ENCODE measurements at places on chromosomes 1 and 21.

DNA sequence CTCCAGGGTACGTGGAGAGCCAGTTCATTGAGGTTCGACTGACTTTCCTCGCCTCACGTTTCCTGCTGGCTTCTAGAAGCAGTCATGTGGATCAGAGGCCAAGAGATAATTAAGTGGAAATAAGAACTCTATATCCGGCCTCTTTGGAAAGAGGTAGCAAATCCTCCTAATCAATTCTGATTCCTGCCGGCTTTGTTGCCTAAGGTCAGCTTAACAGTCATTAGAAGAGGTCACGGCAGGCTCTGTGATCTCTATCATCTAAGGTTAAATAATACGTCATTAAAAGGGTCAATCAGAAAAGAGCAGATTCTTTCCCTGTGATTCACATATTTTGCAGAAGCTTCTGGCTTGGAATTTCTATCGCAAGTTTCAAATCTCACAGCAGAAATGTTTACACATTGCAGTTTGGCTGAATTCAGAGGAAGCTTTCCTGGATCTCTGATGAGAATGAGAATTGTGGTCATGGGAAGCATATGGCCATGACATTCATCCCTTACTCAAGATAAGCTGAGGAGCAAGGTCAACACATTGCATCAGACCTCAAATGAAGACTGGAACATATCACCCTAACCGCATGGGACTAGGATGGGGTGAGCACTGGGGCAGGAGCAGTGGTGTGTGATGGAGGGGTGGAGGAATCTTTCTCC, 189.4 kb downstream of the PBX1 start:
- no peak for DNase-seq

DNA sequence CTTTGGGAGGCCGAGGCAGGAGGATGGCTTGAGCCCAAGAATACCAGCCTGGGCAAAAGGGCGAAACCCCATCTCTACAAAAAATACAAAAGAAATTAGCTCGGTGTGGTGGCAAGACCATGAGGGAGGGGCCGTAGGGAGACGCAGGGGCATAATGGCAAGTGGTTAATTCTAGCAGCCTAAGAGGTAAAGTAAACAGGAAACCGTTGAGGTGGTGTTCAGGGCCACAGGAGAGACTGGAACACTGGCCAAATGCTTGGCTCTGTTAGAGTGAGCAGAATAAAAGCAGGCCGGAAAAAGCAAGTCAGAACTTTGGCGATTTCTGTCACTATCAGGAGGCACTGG, 89.2 kb downstream of the RIPK4 start:
- no peak for DNase-seq

- DNase-seq = no peak
These were observed 18.7 kb downstream of the ZSWIM5 start for GRCh38 chr1:45187725-45188124.

- no peak for DNase-seq
These were observed 1.4 kb downstream of the TMEM54 start for GRCh38 chr1:32899586-32900296.

GRCh38 chr1:2575801-2576663, 10.5 kb upstream of the PRXL2B start:
- no peak for DNase-seq

DNA sequence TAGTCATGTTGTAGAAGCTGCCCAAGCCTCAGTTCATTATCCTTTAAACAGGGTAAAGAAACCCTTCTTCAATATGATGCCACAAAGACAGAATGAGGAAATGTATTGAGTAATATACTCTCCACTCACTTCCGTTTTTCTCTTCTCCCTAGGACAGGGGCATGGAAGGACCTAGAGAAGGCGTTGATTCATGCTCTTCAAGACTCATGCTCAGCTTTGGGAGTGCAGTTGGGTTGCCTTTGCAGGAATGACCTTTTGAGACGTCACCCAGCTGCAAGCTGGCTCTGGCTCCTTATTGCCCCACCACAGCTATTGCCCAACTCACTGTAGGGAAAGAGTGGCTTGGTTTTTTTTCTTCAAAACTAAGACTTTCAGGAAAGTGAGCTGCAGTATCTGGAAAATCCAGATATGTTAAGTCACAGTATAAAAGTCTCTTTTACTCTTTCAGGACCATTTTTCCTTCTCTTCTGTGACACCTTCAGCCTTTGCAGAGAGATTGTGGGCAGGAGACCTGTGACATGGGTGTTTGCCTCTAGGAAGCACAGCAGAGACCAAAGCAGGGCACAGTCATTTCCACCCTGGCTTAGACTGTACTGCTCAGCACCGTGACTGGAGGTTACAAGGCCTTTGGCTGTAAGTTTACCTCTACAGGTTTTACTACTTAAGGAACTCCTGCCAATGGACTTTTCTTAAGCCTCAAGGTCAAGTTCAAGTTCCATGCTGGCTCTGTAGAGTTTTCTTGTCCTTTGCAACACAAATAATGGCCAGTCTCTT, 39.5 kb downstream of the XCL2 start:
- DNase-seq = no peak

DNA sequence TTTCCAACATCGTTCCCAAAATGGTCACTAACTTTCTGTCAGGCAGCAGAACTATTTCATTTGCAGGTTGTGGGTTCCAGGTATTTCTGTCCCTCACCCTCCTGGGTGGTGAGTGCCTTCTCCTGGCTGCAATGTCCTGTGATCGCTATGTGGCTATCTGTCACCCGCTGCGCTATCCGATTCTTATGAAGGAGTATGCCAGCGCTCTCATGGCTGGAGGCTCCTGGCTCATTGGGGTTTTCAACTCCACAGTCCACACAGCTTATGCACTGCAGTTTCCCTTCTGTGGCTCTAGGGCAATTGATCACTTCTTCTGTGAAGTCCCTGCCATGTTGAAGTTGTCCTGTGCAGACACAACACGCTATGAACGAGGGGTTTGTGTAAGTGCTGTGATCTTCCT, 9.3 kb downstream of the OR2AJ1 start:
- DNase-seq = no peak

DNA sequence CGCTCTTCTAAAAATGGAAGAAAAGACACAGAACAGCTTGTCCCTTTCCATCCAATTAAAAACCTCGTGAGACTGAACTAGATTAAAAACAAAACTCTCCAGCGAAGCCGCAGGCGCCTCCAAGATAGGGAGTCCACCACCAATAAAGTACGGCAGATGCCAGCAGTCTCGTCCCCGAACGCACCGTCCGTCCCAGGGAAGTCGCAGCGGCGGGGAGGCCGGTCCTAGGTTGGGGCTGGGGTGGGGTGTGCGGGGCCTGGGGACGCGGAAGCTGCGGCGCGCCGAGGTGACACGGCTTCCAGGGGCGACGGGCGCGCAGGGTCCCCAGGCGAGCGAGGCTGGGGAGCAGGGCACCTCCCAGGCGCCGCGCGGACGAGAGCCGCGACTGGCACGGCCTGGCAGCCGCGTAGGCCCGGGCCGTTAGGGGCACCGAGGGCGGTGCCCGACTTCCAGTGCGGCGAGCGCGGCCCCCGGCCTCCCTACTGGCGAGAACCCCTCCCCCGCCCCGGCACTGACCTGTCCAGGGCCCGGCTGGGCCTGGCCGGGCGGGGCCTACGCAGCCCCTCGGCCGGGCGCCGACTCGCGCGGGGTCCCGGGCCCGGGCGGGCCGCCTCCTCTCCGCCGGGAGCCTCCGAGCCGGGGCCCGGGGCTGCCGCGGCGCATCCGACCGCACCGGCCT, 28.3 kb upstream of the A3GALT2 start:
- DNase-seq = peak; percentile 31

DNA sequence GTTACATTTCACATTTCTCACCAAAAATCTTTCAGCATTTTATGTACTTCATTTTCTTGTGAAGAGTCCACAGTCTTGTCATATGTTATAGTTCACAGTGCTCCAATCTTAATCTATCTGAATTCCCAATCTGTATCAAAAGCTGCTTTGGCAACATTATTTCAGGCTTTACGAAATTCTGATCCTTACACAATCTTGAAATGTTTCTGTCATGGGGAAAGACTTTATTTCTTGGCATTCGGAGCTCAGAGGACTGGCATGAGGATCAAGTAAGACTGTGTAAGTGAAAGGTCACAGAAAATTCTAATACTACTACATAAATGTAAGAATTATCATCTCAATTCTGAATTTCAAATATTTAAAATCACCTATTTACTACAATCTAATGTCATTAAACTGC, 2.0 kb downstream of the USP33 start:
- DNase-seq = no peak

DNA sequence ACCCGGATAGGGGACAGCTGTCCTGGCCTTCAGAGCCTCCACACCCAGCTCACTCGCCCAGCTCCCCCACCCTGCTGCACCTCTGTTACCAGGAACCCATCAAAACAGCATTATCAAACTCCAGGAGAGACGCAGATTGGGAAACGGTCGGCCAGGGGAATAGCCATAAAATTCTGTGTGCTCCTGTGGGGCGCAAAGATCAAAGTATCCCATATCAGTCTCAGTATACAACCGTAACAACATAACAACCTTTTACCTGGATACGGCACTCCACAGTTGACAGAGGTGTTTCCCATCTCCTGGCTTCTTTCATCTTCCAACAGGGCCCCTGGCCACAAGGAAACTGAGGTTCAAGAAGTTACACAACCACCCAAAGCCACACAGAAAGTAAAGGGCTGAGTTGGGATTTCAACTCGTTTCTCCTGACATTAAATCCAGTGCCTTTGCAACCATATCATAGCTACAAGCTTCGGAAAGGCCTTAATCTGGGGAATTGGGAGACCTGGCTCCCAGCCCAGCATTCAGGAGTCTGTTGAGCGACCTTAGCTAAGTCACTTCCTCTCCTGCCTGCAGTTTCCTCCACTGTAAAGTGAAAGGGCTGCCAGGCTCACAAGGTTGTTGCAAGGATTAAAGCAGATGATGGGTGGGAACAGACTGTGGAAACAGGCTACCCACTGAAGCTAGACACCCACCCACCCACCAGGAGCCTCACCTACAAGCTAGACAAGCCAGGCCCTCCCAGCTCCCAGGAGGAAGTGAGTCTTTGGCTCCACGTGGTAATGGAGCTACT, 8.1 kb upstream of the EPHB2 start:
- DNase-seq = no peak

- peak; percentile 2 for DNase-seq
These were observed at the start of gene UAP1 for GRCh38 chr1:162561616-162562469. TSS of gene UAP1 (plus strand) at chr1:162561722. CDS start at chr1:162566069, 4,347 bp downstream.

GRCh38 chr21:42695697-42696380, 42.4 kb downstream of the PDE9A start:
- no peak for DNase-seq

- no peak for DNase-seq
These were observed 200.4 kb upstream of the TMPRSS15 start for GRCh38 chr21:18603980-18604379.

GRCh38 chr1:31579374-31579773, 3.1 kb downstream of the TINAGL1 start:
- DNase-seq = no peak

DNA sequence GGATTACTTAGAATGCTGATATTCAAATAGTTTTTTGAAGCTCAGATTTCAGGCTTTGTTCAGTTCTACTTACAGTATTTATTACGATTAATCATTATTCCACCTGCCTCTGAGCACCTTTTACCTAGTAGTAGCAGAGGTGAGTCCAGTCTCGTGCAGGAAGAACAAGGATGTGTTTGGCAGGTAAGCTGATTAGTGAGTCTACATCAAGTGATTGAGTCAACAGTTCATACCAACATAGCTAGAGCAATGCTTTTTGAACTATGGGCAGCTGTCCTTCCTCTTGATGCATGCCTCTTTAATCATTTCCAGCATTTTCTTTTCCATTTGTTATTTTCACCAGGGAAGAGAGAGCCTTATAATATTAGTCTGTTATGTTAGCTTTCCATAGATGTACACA, 838.9 kb downstream of the USP25 start:
- no peak for DNase-seq

DNA sequence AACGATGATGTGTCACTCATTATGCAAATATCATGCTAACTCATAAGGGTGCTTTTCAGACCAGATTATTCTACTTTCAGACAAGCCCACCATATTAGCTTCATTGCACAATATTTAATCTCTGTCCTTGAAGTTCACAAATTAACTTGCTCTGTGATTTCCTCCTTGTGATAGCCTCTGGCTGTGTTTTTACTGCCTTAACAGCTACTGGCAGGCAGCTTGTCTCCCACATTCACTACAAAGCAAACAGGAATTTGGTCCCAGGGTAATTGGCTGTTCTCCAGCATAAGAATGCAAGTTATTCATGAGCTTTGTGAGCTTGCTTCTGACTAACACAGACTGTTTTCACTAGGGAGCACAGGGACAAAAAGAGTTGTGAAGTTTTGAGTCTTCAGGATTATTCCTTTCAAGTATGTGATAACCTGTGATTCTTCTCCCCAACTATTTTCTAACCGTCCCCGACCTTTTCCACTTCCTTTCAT, 87.9 kb upstream of the HMCN1 start:
- no peak for DNase-seq

DNA sequence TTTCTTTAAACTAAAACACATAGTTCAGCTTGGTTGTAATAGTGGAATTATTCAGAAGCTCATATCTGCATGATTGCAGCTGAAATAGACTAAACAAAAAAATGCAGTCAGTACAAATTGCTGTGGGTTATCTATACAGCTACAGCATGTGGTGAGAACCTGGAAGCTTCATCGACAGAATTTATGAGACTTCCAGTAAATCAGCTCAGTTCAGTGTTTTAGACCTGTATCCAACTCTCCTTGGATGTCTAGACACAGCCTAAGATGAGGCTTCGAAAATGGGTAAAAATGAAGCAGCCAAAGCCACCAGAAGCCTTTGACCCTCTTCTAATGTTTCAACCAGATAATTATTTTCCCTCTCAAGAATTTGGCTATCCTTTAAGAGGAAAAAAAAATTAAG, 127.1 kb upstream of the C1orf105 start:
- DNase-seq = no peak

DNA sequence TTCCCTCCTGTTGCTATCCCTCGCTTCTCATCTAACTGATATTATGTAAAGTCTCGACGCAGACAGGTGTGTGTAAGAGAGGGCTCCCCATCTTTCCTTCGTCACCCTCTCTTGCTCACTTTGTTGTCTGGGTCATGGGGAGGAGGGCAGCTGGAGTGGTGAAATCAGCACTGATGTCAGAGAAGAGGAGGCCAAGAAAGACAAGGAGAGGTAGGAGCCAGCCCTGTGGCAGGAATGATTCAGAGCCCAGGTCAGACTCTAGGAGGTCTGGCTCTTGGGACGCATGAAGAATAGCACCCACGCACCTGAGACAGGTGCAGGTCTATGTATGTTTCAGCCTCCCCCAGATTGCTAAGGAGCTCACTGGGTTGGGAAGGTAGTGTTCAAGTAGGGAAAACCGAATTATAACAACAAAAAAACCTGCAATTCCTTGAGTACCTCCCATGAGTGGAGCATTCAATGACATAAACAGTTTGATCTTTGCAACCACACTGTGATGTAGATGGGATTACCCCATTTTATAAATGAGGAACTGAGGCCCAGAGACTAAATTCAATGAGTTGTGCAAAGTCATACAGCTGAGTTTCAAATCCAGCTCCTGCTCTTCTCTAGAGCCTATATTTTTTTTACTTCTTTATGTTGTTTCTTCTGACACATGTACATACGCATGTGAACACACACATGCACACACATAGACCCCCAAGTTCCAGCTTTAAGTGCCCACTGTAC, 10.4 kb downstream of the NUAK2 start:
- no peak for DNase-seq

Data from activated effector memory CD4-positive, alpha-beta T cell treated with Interleukin-2 at 50 U/mL for 16 hours (primary cell).